Activated T-helper 1 cell treated with Interleukin-2 at 50 U/mL for 16 hours (primary cell): ENCODE measurements at places on chromosomes 11 and 22.

DNA sequence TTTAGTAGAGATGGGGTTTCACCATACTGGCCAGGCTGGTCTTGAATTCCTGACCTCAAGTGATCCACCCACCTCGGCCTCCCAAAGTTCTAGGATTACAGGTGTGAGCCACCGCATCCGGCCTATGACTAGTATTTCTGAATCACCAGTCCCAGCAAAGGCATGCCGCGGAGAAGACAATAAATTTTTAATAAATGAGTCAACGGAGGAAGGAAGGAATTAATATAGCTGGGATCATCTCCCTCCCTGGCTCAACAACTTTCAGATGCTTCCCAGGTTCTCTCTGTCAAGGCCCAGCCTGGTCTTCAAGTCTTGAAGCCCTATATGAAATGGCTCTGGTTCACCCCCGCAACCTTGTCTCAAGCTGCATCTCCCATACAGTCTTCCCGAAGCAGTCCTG, 45.7 kb downstream of the CYTH4 start:
- no peak for DNase-seq

DNA sequence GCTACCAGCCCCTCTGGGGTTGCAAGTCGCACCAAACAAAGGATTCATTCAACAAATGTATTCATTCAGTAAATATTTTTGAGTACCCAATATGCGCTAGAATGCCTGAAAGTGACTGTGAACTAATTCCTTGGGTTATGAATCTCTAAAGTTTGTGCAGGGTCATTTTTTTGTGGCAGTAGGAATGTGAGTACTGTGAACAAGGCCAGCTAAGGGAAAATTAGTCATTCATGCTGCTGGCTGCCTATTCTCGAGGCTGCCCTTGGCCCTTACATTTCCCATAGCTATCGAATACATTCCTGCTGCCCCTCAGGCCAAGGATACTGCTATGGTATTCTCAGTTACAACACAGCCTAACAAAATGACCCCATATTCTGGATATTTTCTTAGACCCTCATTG, 141.6 kb downstream of the TRPC6 start:
- DNase-seq = no peak

DNA sequence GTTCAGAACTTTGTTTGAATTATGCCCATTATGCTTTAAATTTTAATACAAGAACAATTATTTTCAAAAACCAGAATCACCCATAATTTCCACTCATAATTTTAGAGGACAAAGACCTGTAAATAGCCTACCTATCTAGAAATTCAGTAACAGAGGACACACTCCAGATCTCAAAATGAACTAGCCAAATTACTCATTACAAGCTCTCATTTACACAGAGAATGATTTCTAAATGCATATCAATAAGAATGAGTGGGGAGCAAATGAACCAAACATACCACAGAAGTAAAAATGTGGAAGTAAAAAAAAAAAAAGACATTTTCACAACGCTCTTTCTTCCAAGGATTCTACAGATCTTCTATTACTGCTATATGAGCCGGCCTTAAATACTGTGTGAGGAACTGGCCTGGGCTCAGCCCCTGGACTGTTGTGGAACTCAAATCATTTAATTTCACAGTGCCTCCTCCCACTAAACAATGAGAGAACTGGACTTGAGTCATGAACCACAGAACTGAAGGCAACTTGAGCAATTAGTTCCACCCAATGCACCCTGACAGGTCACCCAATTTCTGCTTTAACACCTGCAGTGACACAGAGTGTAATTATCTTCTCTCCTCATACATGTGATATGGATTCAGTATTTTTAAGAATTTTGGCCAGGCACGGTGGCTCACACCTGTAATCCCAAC, 8.0 kb downstream of the MRTFA start:
- DNase-seq = no peak

DNA sequence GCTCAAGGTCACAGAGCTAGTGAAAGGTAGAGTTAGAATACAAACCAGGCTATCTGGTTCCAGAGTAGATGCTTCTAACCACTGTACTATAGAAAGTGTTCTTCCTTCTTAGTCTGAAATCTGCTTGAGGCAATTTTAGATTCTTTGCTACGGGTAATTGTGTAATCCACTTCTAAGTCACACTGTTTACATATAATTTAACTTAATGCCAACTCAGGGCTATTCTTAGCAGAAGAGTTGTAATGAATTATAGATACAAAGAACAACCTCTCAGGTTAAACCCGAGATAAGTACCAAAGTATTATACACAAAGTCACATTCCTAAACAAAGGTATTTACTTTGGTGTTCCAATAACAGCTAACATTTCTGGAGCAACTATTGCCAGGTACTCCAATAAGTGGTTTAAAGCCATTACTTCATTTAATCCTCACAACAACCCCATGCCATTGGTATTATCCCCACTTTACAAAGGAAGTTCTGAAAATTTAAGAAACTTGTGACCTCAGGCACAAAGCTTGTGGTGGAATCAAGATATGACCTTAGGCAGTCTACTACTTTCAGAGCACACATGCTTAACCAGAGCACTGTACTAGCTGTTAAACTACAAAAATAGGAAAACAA, 31.1 kb upstream of the DDI1 start:
- DNase-seq = no peak

DNA sequence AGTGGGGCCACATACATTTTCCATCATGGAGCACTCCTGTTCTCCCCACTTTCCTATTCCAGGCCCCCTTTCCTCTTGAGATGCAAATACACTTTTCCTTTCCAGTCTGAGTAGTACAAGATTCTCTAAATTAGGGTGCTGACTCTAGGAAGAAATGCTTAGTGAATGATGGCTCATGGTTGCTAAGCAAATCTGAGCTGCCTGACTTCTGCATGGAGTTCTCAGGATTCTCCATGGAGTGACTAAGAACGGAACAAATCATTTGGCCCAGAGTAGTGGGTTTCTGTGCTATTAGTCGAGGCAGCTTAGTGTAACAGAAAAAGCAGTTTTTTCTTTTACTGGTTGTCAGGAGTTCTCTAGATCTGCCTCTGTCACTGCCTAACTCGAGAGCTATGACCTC, 65.4 kb upstream of the NTM start:
- no peak for DNase-seq

DNA sequence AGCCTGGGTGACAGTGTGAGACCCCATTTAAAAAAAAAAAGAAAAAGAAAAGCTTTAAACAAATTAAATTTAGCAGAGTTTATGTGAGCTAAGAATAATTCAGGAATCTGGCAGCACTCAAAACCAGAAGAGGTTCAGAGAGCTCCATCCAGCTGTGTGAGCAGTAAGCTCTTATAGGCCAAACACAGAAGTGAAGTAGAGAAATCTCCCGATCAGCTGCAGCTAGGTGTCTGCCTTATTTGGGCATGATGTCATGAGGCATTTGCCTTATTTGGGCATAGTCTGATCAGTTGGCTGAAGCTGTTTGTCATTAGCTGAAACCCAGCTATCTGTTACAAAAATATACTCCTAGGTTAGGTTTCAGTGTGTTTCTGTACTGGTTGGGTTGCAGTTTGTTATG, 8.2 kb downstream of the MS4A15 start:
- DNase-seq = no peak

DNA sequence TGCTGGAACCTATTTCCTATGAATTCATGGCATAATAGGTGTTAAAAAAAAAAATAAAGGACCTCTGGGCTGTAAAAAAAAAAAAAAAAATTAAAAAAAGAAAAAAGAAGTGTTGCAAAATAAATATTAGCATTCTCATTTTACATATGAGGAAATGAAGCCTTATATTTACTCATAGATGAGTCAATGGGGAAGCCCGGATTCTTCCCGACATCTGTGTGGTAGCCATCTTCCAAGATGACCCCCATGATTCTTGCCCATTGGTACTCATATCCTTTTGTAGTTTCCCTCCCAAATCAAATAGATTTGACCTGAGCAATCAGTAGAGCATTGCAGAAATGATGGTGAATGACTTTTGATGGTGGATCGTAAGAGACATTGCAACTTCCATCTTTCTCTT, 3.0 kb upstream of the SWAP70 start:
- DNase-seq = no peak

DNA sequence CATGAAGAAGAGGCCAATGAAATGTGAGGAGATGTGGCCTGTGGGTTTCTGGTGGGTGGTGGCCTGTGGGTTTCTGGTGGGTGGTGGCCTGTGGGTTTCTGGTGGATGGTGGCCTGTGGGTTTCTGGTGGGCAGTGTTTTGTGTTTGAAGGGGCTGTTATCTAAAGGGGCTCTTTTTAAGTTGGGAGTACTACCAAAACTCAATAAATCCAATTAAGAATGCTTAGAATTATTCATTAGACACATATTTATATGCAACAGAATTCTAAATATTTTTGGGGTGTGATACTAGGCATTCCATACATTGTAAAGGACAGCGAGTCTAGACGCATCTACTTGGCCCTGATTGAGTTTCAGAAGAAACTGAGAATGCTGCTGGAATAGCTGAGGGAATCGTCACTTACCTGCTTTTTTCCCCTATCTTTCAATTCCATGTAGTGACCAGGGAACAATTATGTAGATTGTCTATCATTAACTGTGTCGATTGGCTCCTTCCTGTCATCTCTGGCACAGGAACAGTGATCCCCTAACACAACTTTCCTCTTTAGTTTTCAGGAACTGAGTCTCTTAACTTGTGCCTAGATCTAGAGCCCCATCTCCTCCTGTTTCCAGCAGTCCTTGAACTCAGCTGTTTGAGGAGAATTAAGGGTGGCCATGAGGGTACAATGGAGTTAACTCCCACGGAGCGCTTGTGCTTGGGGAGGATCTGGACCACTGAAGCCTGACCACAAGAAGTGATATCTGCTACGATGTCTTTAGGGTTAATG, 37.3 kb upstream of the TOP3B start:
- no peak for DNase-seq
